D341Med (cell line): ENCODE measurements at places on chromosomes 3 and 15.

DNA sequence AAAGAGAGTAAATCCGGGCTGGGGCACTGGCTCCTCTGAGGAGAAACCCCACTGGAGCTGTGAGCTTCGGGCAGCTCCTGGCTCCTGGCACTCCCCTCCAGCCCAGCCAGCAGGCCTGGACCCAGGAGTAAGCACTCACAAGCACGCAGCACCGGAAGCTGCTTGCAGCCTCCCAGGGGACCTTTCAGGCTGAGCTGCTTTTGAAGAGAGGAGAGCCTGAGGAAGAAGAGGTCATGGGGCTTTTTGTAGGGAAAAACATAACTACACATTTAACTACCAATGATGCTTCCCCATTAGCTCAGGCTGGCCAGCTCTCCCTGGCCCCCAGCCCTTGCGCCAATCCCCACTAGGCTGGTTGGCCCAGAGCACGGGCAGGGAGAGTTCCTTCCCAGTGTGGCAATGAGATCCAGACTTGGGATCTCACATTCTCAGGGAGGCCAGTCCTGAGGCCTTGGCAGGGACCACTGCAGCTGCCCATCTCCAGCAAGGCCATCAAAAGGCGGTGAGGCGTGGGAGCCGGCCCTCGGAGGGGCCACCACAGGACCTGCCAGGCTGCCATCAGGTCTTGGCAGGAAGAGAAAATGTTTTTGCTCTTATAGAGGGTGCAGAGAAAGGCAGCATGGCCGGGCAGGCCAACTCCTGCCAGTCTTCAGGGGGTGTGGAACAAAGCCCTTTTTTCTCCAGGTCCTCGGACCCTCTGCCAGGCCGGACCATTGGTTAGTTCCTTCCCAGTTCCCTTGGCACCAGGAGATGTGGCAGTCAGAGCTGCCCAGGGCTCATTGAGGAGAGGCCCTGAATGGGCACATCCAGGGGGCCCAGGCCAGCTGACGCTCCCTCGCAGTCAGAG lies 41.5 kb upstream of the MFGE8 start:
- DNase-seq: peak; percentile 62

- no peak for DNase-seq
These were observed 67.0 kb downstream of the PPCDC start for GRCh38 chr15:75090388-75090734.

GRCh38 chr15:83436513-83437158 lies 10.5 kb upstream of the SH3GL3 start:
- peak; percentile 46 for DNase-seq

- no peak for DNase-seq
These were observed 71.1 kb downstream of the SENP2 start for GRCh38 chr3:185657211-185657610.

- DNase-seq: no peak
These were observed 125.6 kb downstream of the SRGAP3 start for GRCh38 chr3:9123840-9124239.

DNA sequence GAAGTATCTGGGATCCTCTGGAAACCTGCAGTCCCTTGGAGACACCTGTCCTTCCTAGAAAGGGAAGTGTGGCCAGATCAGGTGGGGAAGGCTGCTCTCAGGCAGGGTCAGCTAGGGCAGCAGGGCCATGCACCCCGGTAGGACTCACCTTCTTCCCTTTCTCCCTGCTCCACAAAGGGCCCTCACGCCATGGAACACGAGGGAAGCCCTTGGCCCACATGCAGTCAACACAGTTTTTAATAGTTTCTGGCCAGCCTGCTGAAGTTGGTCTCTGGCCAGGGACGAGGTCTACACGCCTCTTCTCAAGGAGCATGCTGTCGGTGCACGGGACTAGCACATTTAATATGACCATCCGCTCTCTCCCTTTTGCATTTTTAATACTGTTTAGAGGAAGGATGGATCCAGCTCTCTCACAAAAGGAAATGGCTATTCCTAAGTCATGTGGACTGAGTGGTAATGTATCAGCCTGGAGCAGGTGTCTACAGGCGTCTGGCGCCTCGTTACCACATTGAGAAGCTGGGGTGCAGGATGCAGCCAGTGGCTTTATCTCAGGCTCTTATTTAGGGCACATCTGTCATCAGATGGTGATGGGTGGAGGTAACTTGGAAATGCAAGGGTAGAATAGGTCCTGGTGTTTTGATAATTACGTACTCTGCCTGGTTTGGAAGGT lies 153.9 kb downstream of the KLF13 start:
- DNase-seq: no peak

- no peak for DNase-seq
These were observed 41.1 kb upstream of the SKOR1 start for GRCh38 chr15:67784090-67784781.

- no peak for DNase-seq
These were observed 108.8 kb downstream of the FBN1 start for GRCh38 chr15:48536681-48537091.

GRCh38 chr3:180594631-180595558 lies 7.1 kb upstream of the TTC14 start:
- peak; percentile 49 for DNase-seq
